Breast epithelium (tissue), 4 donors: ENCODE measurements at places on chromosomes 3 and 15. TPM values are rescaled to one million over a fixed set of nuclear protein-coding genes. Genes with fewer than 3 reads are reported as not detected.

CHRFAM7A gene
- 0.73 TPM for total RNA-seq

- DNase-seq, result no peak
- no peaks in the 10 kb centered on the region for H3K36me3 ChIP-seq
- H3K4me3 ChIP-seq, result no peak overlapping the region
- H3K4me1 ChIP-seq, result no peaks in the 10 kb centered on the region
These were observed 54.9 kb downstream of the FRMD4B start for GRCh38 chr3:69330891-69331400.

PYGO1 gene
- 5.9 TPM for total RNA-seq

ISLR gene
- total RNA-seq, result 88.0 TPM

- no peaks in the 10 kb centered on the region for H3K27me3 ChIP-seq
- no peaks in the 10 kb centered on the region for H3K36me3 ChIP-seq
These were observed 55.6 kb downstream of the POLQ start for GRCh38 chr3:121490161-121490560.

GRCh38 chr3:20322085-20322484 is 136.1 kb upstream of the SGO1 start:
- H3K4me3 ChIP-seq, result no peak overlapping the region
- no peak for DNase-seq
- H3K4me1 ChIP-seq, result no peaks in the 10 kb centered on the region
- no peaks in the 10 kb centered on the region for H3K36me3 ChIP-seq
- no peak overlapping the region for H3K27ac ChIP-seq

CCDC191 gene
- total RNA-seq, result 4.3 TPM

DNA sequence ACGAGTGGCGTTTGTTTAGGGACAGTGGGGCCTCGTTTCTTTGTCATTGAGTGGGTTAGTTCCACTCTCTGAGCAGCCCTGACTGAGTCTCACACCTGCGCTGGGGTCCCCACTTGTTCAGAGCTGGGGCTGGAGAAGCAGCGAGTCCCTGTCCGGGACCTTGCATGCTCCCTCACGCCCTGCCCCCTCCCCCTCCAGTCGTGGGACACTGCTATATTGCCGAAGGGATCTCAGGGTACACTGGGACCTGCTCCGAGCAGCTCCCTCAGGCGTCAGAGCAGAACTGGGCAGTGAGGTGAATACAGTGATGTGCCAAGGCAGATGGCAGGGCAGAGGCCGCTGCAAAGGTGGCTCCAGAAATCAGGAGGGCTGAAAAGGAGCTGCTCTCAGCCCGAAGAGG is 59.9 kb upstream of the KLF13 start:
- no peaks in the 10 kb centered on the region for H3K27me3 ChIP-seq
- peak; percentile 14 for DNase-seq
- H3K4me1 ChIP-seq, result peaks cover 2% of the 10 kb centered on the region
- no peaks in the 10 kb centered on the region for H3K36me3 ChIP-seq
